ENCODE measurements at places on chromosomes 3 and 15. TPM values are rescaled to one million over a fixed set of nuclear protein-coding genes. Genes with fewer than 3 reads are reported as not detected.

Gene ZNF660
- 4.3 TPM for total RNA-seq

Gene GOLGA8G
- not detected for total RNA-seq

Gene KLHL25
- total RNA-seq: 3.4 TPM

Gene EPHB3
- total RNA-seq: 0.77 TPM

Gene NR2F2
- total RNA-seq: 87.1 TPM

Gene SMCO1
- not detected for total RNA-seq

Gene GUCA1C
- total RNA-seq: not detected

Gene LPP
- total RNA-seq: 167 TPM

Gene MFSD1
- 92.9 TPM for total RNA-seq

Gene ATR
- 64.0 TPM for total RNA-seq
